ENCODE measurements at places on chromosomes 11 and 22. TPM values are rescaled to one million over a fixed set of nuclear protein-coding genes. Genes with fewer than 3 reads are reported as not detected.

The CRYBB2 gene
- not detected for total RNA-seq

The APOL5 gene
- not detected for total RNA-seq

The GPHA2 gene
- total RNA-seq, result not detected

The GLYATL2 gene
- 1.7 TPM for total RNA-seq

The ZNF280B gene
- total RNA-seq, result 7.7 TPM

The KRTAP5-2 gene
- not detected for total RNA-seq

The FAM180B gene
- total RNA-seq, result 0.62 TPM

The DDI1 gene
- total RNA-seq, result not detected

The LRP4 gene
- 39.6 TPM for total RNA-seq

The TPBGL gene
- total RNA-seq, result 0.41 TPM

The SLC37A2 gene
- total RNA-seq, result 0.26 TPM

The NXPE4 gene
- not detected for total RNA-seq

The OR2AG2 gene
- not detected for total RNA-seq

The GRAMD4 gene
- 18.4 TPM for total RNA-seq
